ENCODE measurements at places on chromosomes 11 and 22. TPM values are rescaled to one million over a fixed set of nuclear protein-coding genes. Genes with fewer than 3 reads are reported as not detected.
A peak's percentile ranks its signal among the peaks of the same experiment; 100 is the strongest.

CHRM1 gene
- total RNA-seq, result not detected

FGF19 gene
- total RNA-seq, result not detected

PCNX3 gene
- 60.5 TPM for total RNA-seq

CTSW gene
- 52.7 TPM for total RNA-seq

TTC17 gene
- 95.4 TPM for total RNA-seq

OR5A1 gene
- not detected for total RNA-seq

GNB1L gene
- 6.2 TPM for total RNA-seq

JAML gene
- total RNA-seq, result 84.0 TPM

SCGB1C1 gene
- not detected for total RNA-seq

CDC45 gene
- 0.37 TPM for total RNA-seq

DNA sequence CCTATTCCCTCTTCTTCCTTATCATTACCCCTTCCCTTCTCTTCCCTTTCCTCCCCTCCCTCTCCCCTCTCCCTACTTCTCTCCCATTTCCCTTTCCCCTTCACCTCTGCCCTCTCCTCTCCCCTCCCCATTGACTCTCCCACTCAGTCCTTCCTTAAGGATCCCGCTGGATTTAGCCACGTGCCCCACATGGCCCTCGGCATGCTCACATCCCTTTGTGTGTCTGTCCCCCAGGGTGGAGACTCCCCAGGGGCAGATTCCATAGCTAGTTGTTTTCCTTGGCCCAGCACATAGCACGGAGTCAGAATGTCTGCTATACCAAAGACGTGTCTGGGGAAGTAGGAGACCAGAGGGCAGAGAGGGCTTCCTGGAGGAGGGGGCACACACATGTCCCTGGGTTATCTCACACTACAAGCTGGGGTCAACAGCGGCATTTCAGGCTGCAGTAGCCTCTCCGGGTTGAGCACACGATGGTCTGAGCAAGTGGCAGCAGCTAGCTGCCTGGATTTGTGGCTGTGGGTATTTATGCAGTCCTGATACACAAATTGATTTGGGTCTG lies 487.0 kb downstream of the TBC1D22A start:
- no peak for DNase-seq

GRCh38 chr11:91932151-91932821 lies 292.3 kb upstream of the FAT3 start:
- DNase-seq, result no peak

DNA sequence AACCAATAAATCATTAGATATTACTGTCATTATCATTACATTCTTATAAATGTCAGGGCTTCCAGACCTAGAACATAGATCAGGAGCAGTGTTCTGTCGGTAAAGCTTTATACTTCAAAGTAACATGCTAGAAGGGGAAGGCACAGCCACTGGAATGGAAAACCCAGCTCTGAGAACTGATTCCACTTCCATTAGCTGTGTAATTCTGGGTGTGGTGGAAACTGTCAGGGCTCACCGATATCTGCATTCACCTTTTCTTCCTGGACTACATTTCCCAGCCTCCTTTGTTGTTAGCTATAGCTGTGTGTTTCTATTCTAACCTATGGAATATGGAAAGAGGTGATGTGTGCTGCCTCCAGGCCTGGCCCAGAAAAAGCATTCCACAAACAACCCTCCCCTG lies 585.8 kb downstream of the BUD13 start:
- DNase-seq, result no peak

DNA sequence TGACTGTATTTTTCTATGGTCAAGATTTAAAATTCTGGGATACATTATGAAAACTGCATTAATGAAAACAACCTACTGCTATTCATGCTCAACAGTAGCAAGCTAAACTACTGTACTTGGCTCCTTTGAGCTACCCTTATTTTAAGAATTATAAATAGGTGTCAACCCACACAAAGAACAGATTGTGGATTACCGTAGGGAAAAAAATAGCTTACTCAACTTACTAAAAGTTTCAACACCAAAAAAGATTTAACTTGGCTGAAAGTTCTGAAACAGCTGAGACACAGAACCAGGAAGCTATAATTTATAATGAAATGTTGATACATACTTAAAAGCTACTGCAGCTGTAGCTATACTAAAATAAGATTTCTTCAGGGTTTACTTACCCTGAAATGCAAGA lies 10.1 kb downstream of the LIN7C start:
- no peak for DNase-seq

DNA sequence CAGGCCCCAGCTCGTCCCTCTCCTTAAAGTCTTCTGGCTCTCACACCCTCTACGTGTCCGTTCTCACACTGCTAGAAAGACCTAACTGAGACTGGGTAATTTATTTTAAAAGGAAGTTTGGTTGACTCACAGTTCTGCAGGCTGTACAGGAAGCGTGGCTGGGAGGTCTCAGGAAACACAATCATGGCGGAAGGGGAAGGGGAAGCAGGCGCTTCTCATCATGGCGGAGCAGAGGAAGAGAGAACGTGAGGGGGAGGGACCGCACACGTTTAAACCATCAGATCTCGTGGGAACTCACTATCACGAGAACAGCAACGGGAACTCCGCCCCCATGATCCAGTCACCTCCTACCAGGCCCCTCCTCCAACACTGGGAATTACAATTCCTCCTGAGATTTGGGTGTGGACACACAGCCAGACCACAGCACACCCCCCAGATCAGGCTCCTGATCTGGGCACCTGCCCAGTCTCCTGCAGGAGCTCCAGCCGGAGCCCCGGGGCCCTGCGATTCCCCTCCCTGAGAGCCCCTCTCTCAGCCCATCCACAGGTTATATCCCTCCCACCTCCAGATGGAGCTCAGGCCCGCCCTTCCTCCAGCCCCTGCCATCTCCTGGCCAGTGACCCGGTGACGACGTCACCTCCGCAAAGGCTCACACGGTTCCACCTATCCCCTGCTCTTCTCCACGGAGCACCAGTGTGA lies 170.2 kb downstream of the BRD1 start:
- peak; percentile 49 for DNase-seq

- no peak for DNase-seq
These were observed 172.0 kb upstream of the ARHGAP42 start for GRCh38 chr11:100515087-100515486.

DNA sequence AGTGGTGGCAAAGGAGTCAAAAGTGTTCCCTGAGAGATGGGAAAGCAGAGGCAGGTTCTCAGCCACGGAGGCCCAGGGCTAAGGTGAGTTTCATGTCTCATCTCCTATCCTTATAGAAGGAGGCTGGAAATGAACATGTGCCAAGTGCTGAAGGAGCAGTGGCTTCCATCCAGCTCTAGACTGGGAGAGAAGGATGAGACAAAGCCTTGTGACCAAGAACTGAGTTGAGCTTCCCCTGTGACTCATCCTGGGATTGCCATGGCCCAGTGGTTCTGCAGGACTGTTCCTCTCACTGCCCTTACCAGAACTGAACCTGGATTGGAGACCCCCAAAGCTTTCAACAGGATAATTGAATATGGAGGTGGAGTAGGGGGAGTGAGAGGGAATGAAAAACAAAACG lies 16.7 kb upstream of the OR9Q1 start:
- DNase-seq, result no peak

DNA sequence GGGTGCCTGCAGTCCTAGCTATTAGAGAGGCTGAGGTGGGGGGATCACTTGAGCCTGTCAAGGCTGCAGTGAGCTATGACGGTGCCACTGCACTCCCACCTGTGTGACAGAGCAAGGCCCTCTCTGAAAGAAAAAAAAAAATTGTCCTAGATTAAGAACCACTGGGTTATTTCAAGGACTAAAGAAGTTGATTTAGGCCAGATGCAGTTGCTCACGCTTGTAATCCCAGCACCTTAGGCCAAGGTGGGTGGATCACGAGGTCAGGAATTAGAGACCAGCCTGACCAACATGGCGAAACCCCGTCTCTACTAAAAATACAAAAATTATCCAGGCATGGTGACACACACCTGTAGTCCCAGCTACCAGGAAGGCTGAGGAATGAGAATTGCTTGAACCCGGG lies 129.0 kb downstream of the MRTFA start:
- no peak for DNase-seq

DNA sequence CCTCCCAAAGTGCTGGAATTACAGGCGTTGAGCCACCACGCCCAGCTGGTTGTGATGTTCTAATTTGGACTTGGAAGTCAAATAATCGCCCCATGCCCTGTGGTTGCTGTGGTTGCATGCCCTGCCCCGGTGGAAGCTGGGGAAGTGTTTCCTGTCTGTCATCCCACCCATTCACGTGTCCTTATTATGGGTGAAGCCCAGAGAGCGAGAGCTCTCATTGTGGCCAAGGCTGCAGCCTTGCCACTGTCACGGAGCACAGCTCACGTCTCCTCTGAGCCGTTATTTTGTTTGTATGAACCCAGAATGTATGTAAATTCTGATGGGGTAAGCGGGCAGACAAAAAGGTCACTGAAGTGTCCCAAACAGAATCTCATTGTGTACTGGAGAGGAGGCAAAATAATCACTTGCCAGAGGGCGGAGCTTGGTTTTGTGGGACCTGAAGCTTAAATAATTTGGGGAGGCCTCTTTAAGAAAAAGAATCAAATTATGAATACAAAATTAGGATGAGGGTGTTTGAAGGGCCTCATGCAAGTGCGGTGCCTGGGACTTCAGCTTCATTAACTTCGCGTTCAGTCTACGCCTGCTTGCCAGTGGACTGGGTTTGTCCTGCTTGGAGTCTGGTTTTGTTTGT lies 25.8 kb upstream of the TREH start:
- DNase-seq, result no peak

DNA sequence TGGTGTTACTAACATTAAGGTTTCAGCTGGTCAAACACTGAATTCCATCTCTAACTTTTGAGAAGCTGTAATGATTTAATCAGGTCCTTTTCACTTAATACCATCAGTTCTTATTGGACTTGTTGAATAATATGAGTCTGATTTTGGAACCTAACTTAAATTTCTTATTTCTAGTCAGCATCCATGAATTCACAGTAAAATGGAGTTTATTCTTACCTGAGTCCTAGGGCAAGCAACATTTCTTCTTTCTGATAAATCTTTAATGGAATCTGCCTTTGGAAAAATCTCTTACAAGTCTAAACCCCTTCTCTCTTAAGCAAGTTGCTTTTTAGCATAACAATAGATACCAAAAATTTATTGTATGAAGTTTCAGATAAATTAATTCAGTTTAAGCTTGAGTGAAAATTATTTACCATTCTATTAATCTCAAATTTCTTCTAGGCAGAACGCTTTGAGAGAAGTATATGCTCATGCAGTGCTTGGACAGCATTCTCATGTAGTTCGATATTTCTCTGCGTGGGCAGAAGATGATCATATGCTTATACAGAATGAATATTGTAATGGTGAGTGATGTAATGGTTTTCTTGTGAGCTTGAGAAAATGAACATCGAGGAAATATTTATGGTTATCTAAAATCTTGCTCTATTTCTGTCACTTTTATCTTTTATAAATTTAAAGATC lies 3.4 kb downstream of the WEE1 start:
- no peak for DNase-seq

DNA sequence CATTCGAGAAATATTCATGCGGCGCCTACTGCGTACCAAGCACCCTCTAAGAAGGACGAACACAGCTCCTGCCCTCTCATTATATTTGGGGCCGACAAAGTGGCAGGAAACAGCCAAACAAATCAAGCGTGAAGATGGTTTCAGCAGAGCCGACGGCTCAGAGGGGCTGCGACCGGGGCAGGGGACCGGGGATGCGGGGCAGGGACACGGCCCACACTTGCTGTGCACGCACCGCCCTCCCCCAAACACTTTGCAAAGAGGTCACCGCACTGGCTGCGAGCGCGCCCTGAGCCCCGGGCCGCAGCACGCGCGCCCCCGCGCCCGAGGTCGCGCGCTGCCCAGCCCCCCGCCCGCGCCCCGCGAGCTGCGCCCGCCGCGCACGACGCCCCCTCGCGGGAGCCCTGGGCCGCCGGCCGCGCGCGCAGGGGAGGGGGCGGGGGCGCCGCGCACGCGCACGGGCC lies 255 bp upstream of the SYNGR1 start:
- DNase-seq, result no peak

DNA sequence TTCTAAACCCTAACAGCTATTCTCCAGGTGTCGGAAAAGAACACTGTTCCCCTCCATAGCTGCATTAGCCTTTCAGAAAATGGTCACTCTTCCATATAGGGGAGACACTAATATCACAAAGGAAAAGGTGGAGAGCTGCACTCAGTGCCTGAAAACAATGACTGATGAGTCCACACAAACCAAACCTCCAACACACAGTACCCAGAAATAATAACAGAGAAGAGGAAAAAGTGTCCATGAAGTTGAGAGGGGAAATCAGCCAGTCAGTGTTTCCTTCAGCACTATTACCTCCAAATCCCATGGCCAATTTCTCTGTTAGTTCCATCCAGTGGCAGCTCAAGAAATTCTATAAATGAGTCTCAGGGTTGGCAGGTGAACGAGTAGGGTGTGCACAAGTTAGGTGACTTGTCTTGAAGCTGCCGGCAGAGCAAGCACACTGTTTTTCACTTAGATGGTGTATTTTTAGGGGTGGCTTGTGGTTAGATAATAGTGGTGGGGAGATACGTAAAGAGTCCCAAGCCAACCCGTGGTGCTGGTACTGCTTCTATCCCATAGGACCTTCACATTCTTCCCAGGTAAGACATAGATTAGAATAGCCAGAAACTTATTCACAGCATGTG lies 84.5 kb upstream of the CHRM4 start:
- no peak for DNase-seq

DNA sequence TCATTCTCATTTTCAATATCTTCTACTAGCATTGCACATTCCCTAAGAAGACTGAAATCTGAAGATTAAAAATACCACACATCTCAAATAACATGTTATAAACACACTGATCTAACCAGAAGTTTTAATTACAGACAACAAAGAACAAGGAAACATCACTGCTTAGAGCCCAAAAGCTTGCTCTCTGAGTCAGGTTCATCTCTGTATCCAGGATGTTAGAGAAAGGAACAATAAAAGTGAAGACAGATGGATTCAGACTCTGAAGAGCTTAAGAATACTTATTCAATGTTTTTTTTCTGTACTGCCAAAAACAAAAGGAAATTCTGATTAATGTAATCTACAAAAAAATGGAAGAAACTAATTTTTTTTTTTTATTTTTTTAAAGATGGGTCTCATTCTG lies 16.5 kb downstream of the RDX start:
- no peak for DNase-seq

DNA sequence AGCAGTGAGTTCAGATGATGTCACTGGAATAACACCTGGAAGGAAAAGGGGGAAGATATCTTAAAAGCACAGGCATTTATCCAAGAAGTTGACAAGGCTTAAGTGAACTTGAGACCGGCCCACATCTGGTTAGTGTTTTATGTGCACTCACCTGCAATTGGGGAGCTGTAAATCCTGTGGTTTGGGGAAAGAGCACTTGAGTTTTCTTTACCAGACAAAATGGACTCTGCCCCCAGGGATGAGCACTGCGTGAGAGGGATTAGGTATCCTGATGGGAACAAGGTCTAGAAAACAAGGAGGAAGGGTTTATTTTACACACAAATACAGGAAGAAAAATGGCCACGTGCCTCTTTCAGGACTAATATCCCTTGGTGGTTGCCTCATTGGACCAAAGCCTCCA lies 15.2 kb downstream of the E2F8 start:
- DNase-seq, result no peak

GRCh38 chr22:27745809-27746208 lies 55.7 kb downstream of the MN1 start:
- no peak for DNase-seq

GRCh38 chr11:107252429-107253161 lies 205.0 kb downstream of the CWF19L2 start:
- no peak for DNase-seq
